ENCODE measurements at places on chromosomes 16 and 17.

DNA sequence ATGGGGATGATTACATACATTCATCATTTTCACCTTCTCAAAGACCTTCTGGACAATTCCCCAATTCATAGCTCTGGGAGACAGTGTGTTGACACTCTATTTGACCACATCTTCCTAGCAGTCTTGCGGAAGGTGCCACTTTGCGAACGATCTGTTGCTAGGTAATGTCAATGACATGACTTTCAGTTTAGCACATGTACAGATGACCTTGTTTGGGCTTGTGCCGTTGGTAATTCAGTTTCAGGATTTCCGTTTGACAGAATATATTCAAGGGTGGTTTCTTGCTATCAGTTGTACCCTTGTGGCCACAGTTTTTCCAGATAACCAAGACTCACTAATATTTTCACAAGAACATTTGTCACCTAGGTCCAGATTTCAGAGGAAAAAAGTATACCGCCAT is 478.2 kb downstream of the WWOX start:
- no peak for DNase-seq

GRCh38 chr16:7887316-7887715 is 554.7 kb downstream of the RBFOX1 start:
- no peak for DNase-seq

DNA sequence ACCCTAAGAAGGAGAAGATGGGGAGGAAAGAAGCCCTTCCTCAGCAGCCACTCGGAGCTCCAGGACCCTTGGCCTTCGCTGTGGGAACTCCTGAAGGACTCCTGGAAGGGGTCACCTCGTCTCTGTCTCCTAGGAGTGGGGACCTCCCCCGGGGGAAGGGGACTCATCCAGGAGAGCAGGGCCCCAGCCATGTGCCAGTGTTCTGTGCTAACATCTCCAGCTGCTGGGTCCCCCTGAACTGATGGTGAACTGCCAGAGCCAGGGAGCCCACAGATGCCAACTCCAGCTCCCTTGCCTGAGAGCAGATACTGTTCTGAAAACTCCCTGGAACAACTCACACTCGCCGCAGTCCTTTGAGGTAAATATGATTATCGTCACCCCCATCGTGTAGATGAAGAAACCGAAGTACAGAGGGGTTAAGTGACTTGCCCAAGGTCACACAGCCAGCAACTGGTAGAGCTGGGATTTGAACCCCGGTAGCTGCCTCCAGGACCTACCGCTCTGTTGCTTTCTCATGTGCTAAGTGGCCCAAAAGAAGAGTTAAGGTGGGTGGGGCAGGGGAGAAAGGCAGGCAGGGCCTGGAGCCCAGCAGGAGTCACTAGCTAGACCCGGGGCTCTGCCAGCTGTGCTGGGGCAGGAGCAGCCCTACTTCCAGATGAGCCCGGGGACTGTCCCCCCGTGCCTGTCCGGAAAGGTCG is 10.5 kb downstream of the TIMM22 start:
- DNase-seq, result no peak

DNA sequence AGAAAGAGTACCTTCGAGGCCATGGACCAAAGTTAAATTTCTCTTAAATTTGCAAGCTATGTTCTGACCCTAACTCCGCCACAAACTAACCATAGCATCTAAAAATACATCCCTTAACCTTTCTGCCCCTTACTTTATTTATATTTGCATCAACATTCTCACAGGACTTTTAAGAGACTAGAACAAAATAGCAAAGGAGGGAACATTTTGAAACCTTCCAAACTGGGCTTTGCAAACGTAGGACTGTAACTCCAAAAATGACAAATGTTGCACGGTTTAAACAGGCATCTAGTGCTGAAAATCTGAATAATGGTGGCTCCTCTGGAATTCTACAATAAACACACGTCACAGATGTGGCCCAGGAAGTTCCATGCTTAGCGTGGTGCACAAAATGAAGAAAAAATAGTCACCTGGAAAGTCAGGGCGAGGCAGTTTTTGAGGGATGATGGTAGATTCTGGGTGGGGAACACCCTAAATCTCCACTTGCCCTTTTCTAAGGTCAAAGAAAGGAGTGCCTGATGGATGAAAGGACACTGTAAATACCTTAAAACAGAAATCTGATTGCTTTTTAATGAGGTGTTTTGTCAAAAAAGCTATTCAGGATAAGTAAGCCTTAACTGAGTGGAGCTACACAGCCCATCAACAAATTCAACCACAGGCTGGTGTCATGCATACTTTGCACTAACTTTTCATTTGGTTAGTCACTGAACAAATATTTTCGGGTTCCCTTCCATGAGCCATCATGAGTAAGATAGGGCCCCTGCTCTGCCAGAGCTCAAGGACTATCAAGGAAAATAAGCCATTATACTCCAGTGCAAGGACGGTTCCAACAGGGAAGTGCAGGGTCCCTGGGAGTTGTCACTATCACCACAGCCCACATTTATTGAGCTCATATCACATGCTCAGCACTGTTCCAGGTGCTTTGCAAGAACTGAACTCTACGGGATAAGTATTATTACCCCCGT is 21.2 kb downstream of the ARHGAP17 start:
- DNase-seq, result no peak

- DNase-seq, result no peak
Observed at GRCh38 chr17:1072551-1072961, 75.6 kb downstream of the TIMM22 start.

DNA sequence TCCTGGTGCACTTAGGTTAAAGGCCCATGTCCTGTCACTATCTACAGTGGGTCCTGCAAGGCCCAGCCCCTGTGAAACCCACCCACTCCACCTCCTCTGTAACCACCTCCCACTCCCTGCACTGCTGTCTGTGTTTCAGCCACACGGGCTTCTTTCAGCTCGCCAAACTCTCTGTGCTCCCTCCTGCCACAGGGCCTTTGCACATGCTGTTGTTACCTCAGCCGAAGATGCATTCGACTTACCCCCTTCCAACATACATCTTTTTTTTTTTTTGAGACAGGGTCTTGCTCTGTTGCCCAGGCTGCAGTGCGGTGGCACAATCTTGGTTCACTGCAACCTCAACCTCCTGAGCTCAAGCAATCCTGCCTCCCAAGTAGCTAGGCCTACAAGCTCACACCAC is 76.5 kb upstream of the RPL38 start:
- no peak for DNase-seq

DNA sequence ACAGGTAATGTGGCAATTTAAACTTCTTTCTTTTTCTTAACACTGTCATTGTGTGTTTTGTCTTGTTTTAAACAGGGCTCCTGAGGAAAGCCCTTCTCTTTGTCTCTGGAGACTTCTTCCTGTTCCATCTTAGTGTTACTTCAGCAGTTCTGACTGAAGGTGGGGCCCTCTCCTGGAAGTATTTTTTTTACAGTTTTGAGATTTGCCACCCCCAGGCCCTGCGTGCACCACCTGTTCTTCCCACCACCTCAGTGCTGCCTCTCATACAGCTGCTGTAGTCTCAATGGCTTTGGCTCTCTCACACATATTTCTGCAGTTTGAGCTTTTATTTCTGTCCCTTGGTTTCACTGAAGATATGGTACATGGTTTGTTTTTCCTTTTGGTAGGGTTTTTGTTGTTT is 52.5 kb upstream of the ALDH3A1 start:
- DNase-seq, result no peak

DNA sequence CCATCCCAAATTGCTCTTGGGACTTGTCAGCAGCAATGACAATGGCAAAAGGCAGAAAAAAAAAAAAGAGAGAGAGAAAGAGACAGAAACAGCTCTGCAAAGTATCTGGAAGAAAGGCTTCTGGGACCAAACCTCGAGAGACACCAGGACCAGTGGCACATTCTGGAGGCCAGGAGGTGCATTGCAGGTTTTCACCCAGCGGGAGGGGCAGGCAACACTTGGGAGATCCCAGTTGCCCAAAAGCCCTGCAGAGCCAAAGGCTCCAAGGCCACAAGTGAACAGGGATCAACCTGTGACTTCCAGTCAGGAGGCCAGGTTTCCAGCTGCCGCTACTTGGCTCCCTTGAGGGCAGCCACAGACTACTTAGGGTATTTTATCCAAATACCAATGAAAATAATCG is 110.8 kb upstream of the CDH5 start:
- no peak for DNase-seq

DNA sequence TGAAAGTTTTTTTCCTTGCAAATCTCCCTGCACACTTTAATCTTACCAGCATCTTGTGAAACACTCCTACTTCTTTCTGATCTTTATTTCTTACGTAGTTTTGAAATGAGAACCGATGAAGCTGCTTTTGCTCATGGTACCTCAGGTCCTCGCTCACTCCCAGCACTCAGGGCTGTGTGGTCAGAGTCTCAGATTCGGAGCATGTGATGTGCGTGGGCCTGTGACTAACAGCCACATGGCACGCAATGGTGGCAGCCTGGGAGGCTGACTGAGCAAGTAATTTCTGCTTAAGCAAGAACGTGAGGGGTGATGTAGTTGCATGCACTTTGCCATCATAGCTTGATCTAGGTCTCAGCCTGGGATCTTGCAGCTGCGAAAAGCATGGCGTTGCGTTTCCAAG is 624.3 kb downstream of the MAF start:
- DNase-seq, result no peak

DNA sequence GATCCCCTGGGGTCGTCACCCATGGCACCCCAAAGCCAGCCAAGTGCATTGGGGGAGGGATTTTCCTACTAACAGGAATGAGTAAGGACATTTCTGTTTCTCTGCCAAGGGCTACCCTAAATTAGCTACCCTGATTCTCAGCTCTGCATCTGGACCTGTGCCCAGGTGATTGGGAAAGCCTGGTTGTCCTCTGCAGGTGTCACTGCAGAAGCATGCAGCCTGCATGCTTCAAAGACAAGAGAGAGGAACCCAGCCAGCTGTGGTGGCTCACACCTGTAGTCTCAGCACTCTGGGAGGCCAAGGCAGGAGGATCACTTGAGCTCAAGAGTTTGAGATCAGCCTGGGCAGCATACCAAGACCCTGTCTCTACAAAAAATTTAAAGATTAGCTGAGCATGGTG is 19.6 kb downstream of the BEAN1 start:
- no peak for DNase-seq

- no peak for DNase-seq
Observed at GRCh38 chr17:55577687-55578086, 66.4 kb upstream of the SMIM36 start.

GRCh38 chr17:77160091-77160874 is 19.5 kb downstream of the SEC14L1 start:
- DNase-seq, result no peak

DNA sequence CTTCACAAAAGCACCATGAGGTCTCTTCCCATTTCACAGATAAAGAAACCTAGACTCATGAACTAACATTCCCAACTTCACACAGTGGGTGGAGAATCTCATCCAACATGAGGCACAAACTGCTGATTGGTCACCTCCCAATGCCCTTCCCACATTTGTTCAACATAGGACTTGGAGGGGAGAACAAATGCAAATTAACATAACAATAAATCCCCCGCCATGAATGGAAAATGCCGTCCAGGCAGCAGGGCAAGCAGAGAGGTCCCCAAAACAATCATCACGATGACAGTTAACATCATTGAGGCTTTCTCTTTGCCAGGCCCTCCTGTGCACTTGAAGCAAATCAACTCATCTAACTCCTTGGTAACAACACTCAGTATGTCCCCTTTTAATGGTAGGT is 185.3 kb downstream of the TMEM132E start:
- no peak for DNase-seq

GRCh38 chr16:1677339-1677738 is 740 bp upstream of the JPT2 start:
- no peak for DNase-seq

GRCh38 chr17:28033972-28034714 is 8.3 kb upstream of the NLK start:
- no peak for DNase-seq

DNA sequence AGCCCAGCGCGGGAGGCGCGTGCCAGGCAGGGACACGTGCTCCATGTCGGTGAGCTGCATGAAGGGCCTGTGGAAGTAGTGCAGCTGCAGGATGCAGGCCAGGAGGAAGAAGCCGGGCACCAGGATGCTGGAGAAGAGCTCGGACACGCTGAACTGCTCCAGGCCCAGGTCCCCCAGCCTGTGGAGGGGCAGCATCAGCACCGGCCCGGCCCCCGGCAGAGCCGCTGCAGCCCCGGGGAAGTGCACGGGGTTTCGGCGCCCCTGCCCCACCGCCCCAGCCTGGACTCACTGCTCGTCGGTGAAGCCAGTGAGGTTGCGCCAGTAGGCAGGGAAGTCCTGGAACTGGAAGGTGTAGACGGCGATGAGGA is 28.0 kb downstream of the CTU2 start:
- DNase-seq, result no peak

DNA sequence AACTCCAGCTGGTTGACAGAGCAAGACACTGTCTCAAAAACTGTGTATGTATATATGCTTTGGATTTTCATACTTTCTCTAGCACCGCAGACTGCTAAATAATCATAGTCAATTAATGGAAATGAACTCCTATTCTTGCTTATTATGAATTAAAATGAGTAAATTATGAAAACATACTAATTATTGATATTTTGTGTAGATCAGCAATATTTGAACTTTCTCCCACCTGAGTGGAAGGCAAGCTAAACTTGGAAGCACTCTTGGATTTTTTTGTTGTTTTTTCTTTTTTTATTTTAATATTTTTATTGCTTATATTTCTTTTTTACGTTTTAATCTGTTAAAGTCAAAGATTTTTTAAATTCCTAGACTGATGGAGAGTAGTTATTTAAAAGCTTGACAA is 201.7 kb downstream of the CDRT15L2 start:
- DNase-seq, result no peak

DNA sequence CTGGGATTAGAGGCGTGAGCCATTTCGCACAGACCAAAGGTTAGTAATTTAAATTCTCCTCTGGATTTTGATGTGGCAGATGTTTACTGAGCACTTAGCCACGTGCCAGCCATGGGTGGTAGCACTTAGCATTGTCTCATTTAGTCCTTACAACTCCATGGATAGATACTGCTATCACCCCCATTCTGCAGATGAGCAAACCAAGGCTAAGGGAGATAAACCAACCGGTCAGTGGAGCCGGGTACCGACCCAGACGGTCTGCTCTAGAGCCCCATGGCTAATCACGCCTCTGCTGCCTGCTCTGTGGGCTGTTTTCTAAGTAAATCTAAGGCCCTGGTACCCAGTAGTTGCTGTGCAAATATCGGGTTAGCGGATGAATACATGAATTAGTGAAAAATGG is 12.6 kb upstream of the ADGRG1 start:
- DNase-seq, result no peak

DNA sequence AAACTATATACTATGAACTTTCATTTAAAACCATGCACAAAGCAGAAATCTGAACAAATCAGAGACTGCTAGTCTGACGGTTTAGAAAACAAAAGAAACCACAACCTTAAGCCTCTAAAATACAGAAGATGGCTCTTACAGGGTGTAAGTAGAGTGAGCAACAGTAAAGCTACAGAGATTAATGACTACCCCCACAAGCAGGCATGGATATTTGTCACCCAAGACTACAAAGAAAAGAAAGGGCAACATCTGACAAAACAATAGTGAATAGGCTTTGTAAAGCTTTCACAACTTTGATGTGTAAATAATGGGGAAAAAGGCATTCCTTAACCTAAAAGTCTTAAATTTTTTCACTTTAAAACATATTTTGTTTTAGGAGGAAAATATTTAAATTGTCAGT is 75.0 kb downstream of the SPAG9 start:
- no peak for DNase-seq

Data from cerebellar nuclear complex (tissue), 1 donor.